ENCODE measurements at places on chromosomes 2 and 18.

DNA sequence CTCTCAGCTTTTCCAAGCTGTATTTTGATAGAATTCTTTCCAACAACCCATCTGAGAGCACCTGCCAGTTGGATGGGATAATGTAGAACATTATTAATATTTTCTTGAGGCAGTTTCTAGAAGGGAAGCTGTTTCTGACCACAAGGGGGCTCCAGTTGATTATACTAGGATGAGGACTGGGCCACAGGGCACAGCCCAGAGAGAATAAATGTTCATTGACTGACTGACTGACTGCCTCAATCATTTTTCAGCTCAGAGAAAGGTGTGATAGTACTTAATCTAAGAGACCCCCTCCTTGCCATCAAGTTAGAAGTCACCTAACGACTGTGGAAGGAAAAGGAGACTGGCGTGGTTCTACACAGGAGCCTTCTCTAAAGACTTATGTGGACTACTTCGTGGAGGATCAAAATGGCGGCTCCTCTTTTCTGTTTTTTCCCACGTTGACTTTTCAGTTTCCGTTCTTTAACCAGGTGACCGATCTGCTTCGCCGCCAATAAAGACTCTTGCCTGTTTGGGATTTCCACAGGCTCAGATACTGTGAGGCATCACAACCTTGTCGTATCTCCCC, 31.9 kb upstream of the CREG2 start:
- DNase-seq: no peak

DNA sequence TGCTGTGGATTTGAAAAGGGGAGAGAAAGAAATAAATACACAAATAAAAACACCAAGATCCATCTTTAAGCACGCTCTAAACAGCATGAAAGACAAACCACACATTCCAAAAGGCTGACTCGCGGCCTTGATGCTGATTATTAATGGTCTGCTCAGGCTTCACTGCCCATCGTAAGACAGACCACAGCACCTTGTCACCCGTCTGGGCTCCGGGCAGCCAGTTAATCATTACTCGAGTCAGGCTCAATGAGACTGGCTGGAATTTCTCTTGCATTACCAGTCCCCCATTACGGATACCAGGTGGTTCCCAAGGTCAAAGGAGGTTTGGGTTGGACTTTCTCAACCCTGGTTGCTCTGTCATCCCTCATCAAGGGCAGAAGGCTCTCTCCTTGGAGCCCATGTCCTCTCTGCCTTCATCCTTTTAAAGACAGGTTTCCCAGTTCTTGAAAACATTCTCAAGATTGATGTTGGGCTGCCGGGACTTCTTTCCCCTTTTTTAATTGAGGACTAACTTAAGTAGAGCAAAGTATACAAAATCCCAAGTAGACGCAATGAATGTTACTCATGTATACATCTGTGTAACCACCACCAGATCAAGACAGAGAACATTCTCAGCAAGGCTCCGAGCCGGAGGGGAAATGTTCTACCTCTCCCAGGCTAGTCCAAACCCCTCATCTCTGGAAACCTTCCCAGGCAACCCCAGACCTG, 8.1 kb downstream of the SMAD7 start:
- DNase-seq: peak; percentile 73

DNA sequence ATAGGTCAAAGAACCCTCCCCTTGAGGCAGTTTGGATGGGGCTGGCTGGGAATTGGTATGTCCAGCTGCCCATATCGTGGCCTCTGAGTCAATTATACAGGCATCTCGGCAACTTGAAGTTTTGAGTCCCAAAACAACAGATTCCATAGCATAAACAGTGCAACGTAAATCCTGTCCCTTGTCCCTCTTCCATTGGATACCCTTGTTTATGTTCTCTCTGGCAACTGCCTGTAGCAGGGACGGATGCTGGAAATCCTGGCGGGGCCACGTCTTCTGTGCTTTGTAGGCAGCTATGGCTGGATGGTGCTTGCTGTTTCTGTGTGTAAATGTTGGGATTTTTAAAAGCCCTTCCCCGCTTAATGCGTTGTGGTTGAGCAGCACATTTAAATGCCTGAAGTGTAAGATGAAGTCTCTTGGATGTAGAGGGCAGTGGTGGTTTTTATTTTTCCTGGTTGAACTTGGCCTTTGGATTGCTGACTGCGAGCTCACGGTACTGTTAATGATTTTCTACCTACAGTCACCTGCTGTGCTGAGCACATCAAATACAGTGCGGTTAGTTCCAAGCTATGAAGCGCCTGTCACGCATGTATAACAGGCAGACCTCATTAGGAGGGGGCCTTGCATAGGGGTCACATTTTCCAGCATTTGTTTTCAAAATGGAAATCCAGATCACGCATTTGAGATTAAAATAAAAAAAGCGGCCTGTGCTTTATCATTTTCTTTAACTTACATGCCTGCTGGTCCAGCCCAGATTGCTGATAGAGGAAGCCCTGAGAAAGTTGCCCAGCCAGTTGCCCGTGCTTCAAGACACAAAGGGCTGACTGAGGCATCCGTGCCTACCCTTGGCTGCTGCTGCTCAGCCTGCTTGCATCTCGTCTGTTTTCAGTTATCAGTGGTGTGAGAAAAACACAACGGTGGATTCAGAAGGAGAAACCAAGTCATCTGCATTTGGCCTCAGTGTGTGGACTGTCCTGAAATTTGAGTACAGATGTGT, 84.7 kb downstream of the NEDD4L start:
- no peak for DNase-seq

GRCh38 chr18:13550418-13551304, 175.7 kb downstream of the FAM210A start:
- no peak for DNase-seq

DNA sequence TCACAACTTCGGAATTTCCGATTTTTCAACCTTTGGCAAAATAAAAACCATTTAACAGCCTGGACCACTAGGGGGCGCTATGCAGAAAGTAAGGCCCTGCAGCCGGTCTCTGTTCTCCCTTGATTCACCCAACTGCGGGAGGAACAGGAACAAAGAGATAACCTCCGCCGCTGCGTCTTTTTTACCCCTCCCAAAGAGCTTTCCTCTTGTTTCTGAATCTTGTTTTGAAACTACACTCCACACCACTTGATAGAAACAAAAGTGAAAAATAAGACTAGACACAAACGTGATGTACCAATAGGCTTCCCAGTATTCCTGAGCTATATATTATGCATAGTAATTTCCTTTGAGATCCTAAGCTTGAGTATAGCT, 231.2 kb downstream of the MYO3B start:
- DNase-seq: no peak

- DNase-seq: no peak
These were observed 877 bp upstream of the BCL2L11 start for GRCh38 chr2:111119822-111120252.

- no peak for DNase-seq
These were observed 44.3 kb downstream of the HPCAL1 start for GRCh38 chr2:10346929-10347561.

DNA sequence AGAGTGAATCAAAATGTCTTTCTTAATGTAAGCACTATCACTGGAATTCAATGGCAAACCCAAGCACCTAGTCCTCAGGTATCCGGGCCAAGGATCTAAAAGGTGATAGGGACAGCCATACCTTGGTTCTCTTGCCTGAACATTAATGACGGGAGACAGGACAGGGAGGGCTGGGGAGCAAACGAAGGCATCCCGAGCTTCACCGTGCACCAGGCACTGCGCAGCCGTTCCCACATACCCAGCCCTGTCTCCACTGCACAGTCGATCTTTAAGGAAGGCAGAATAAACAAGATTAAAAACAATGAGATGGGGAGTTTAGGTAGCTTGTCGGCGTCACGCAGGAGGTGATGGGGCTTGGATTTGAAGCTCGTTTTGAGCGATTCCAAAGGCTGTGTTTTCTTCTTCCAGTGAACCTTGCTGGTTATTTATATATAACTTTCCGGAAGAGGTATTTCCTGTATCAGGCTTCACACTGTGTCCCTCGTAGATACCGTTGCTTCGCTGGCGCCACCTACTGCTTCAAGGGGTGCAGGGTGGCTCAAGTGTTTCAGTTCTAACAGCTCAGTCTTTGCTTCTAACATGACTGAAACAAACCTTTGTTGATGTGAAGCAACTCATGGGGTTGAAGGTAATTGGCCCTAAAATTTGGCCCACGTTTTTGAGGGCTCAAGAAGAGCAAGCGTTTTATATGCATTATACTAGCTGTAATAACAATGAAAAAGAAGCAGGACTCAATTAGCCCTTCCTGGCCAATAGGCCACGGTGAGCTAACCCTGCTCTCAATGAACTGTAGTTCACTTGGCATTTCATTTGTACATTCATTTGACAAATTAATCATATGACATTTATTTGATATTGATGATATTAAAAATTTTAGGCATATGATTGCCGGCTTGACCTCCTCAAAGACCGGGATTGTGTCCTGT, 77.4 kb downstream of the DCDC2C start:
- DNase-seq: no peak

DNA sequence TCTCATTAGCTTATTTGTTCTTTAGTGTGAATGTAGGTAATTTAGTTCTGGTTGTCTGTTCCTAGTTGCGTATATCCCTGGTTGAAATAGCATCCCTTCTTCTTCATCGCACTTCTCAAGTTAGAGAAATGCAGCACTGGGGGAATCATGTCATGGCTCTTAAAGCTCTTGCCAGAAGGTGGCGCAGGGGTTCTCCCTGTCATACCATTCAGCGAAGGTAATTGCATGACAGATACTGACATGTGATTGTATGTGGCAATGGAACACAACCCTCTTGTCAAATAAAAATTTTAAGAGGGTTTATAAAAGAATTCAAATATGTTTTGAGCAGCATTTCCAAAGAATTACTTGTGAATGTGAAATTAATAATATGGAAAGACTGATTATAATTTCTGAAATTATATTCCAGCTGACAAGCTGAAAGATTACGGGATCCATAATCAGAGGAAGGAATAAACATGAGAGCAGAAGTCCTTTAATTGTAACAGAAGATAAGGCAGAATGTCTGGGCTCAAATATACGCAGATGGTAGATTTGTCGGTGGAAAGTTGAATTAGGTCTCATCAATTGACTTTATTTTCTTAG, 411.7 kb downstream of the DSEL start:
- DNase-seq: peak; percentile 32

- DNase-seq: no peak
These were observed 14.2 kb downstream of the NIFK start for GRCh38 chr2:121722479-121722878.

DNA sequence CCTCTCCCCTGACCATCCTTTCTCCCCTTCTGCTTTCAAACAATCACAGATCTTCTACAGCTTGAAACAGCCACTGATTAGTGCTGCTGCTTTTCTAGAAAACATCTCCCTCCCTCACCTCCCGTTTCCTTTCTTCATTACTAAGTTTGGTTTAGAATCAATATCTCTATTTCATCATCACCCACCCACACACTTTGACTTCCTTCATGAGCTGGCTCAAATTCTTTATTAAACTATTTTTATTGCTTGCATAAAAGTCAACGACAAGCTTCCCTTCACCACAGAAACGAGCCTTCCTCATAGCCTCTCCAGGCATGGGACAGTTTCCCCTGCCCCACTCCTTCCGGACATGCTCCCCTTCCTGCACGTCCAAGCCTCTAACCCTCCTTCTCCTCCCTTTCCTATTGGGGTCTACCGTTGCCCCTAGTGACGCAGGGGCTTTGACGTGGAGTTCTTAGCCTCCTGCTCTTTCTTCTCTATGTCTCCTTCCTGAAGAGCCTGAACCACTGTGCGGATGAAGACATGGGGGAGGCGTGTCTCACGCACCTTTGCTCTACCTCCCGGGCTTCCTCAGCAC, 172.0 kb downstream of the AFF3 start:
- no peak for DNase-seq

- DNase-seq: no peak
These were observed 17.2 kb downstream of the GKN2 start for GRCh38 chr2:68935471-68935870.

- DNase-seq: no peak
These were observed 54.8 kb downstream of the RAPGEF4 start for GRCh38 chr2:172790404-172790803.

- DNase-seq: no peak
These were observed 89.9 kb downstream of the AP1S3 start for GRCh38 chr2:223747392-223748042.

DNA sequence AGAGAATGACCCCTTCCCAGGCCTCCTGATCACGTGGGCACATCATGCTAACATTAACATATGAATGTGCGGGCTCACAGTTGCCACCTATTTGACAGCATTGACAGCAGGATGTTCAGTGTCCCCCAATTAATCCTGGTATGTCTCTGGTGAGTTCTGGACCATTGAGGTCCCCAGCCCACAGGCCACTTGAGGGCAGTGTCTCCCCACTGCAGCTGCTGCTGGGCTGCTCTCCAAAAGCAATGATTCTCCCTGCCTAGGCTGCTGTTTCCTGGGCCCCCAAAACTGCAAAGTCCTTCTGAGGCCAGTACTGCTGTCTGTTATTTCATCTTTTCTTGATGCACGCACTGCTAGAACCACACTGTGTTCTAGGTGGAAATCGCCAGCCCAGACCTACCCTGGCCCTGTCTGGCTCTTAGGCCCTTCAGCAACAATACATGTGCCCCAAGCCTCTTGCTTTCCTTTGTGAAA, 52.7 kb upstream of the MAPK4 start:
- DNase-seq: no peak

DNA sequence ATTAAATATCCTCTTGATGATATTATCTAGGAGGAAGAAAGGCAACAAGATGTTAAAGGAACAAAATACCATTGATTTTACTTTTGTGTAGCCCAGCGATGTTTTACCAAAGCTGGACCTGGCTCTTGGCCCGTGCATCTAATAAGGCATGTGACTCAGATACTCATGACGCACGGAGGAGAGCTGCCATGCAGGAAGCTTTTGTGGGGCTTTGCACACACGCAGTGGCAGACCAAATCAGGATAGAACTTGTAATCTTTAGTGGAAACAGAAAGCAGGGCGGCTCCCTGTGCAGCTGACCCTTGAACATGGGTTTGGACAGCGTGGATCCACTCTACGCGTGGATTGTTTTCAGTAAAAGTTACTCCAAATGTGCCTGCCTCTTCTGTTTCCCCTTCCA, 190.0 kb downstream of the NAPG start:
- DNase-seq: peak; percentile 14

- DNase-seq: no peak
These were observed 1.7 kb upstream of the RTTN start for GRCh38 chr18:70207181-70207580.

GRCh38 chr2:41420219-41420618, 627.6 kb upstream of the PKDCC start:
- no peak for DNase-seq

Data from HS-5 (cell line).